ENCODE measurements at places on chromosomes 6 and 20. TPM values are rescaled to one million over a fixed set of nuclear protein-coding genes. Genes with fewer than 3 reads are reported as not detected.

- no peak for DNase-seq
Measured at GRCh38 chr6:113068570-113068969, 721.4 kb downstream of the RFPL4B start.

DNA sequence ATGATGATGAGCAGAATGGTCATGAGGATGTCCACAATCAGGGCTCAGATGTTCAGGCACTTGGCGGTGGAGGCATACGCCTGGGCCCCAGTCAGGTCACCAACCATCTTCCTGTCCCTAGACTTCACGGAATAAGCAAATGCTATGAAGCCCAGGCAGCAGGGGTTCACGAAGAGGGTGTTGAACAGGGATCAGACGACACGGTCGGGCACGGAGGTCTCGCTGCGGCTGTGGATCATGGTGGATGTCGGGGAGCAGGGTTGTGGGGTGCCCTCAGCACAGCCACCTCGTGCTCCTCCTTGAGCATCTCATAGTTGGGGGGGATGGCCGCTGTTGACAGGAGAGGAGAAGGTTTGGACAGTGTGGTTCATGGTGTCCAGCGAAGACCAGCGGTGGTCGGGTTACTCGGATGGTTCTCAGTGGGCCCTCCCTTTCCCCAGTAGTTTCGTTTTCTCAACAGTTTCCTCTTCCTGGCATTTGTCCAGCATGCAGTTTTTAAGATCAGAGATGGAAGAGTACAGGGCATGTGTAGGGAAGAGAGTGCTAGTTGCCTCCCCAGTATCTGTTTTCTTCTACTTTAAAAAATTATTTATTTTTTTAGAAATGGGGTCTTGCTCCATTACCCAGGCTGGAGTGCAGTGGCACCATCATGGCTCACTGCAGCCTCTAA is 20.3 kb upstream of the SPDEF start:
- no peak for DNase-seq

GRCh38 chr6:38493931-38494547 is 145.7 kb downstream of the BTBD9 start:
- peak; percentile 74 for DNase-seq

DNA sequence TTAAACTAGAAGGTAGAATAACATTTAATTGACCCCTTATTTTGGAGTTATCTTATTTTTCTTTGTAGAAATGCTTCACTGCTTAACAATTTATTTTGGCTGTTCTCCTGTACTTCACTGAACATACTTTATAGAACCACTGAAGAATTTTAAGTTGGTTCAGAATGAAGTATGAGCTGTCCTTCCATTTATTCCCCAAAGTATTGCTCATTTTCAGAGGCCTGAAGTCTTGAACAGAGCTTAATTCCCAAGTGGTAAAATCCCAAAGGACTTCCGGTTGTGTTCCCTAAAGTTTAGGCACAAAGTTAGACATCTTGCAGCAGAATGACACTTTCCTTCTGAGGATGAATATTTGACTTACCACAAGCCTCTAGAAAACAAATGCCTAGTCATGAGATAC is 233.3 kb downstream of the TINAG start:
- DNase-seq = no peak

Gene ARHGAP18
- total RNA-seq = 24.8 TPM

Data from breast epithelium (tissue), 4 donors.